ENCODE measurements at places on chromosomes 6 and 20. TPM values are rescaled to one million over a fixed set of nuclear protein-coding genes. Genes with fewer than 3 reads are reported as not detected.

The CAP2 gene
- total RNA-seq: not detected

The ZBTB46 gene
- 0.49 TPM for total RNA-seq

DNA sequence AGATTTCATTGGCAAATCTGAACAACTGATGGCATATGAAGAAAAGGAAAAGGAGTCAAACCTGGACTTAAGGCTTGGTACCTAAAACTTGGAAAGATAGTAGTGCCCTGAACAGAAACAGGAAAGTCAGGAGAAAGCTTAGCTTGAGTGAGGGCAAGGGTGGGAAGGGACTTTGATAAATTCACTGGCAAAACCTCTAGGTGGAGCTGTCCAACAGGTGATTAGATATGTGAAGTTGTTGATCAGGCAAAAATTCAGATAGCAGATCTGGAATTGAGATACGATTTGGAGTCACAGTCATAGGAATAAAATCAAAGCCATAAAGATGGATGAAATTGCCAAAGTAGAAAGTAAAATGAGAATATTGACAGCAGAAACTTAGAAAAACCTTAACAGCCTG lies 16.1 kb upstream of the ZNF292 start:
- H3K27me3 ChIP-seq: no peaks in the 10 kb centered on the region
- DNase-seq: peak; percentile 73
- peaks cover 4% of the 10 kb centered on the region for H3K4me1 ChIP-seq

- peaks cover 63% of the 10 kb centered on the region for H3K4me1 ChIP-seq
- no peak overlapping the region for H3K4me3 ChIP-seq
- no peak for DNase-seq
- H3K27ac ChIP-seq: no peak overlapping the region
- H3K36me3 ChIP-seq: peaks cover 9% of the 10 kb centered on the region
Observed at GRCh38 chr6:36959555-36960250, 5.2 kb downstream of the PI16 start.

The FOXS1 gene
- not detected for total RNA-seq

The ZSCAN23 gene
- 0.69 TPM for total RNA-seq

DNA sequence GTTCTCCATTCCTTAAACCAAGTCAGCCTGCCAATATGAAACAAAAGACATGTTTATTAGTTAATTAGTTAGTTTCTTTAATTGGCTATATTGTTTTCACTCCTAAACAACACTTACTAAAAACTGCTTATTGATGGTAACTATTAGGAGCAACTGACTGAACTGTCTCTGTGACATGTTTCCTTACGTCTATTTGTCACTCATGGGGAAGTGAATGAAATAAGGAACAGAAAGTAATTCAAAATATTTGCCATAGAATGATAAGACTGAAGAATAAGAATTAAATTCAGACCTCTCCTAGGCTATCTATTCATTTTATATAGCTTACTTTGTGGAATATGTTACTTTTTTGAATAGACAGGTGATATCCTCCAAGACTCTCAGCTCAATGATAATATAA lies 217.2 kb downstream of the LAMA2 start:
- no peak for DNase-seq
- no peak overlapping the region for H3K27ac ChIP-seq
- H3K4me1 ChIP-seq: no peaks in the 10 kb centered on the region
- no peaks in the 10 kb centered on the region for H3K36me3 ChIP-seq
- no peak overlapping the region for H3K4me3 ChIP-seq

- no peak overlapping the region for H3K4me3 ChIP-seq
- no peaks in the 10 kb centered on the region for H3K27me3 ChIP-seq
- no peaks in the 10 kb centered on the region for H3K4me1 ChIP-seq
- no peaks in the 10 kb centered on the region for H3K36me3 ChIP-seq
- no peak overlapping the region for H3K27ac ChIP-seq
- no peak for DNase-seq
Observed at GRCh38 chr6:83464381-83465140, 33.7 kb upstream of the ME1 start.

- H3K36me3 ChIP-seq: no peaks in the 10 kb centered on the region
- H3K27ac ChIP-seq: no peak overlapping the region
- no peaks in the 10 kb centered on the region for H3K27me3 ChIP-seq
Observed at GRCh38 chr6:43834528-43835155, 64.6 kb downstream of the VEGFA start.

The NTSR1 gene
- 0.37 TPM for total RNA-seq

- no peak overlapping the region for H3K27ac ChIP-seq
- no peak overlapping the region for H3K4me3 ChIP-seq
- DNase-seq: no peak
Observed at GRCh38 chr20:7691647-7692269, 248.5 kb downstream of the HAO1 start.

DNA sequence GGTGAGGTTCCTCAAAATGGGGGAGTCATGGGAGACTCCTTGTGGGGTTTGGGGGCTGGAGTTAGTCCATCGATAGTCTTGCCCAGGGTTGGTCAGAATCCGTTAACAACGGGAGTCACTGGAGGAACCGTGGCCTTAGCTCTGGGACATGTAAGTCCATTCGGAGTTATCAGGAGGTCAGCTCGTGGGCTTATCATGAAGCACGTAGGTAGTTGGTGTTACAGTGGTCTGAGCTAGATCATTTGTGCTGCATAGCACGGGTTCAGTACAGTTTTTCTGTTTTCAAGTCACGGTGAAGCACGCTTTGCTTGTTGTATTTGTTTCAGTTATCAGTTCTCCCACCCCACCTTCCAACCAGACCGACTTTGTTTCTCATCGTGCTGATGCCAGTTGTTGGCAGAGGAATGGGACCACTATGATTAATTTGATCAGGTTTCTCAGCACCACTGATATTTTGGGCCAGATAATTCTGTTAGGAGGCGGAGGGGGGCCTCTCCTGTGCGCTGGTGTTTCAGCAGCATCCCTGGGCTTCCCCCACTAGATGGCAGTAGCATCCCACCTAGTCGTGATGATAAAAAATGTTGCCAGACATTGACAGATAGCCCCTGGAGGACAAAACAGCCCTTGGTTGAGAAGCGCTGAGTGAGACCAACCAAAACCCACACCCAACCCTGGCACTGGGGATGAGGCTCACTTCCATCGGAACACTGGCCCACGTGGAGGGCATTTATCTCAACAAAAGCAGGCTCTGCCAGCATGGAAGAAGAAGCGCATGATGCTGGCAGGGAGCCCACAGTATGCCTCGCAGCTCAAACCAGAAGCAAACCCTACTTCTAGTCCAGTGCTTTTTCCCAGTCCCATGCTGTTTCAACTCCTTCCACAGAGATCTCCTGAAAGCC lies 2.2 kb upstream of the APMAP start:
- H3K27me3 ChIP-seq: no peaks in the 10 kb centered on the region
- no peak overlapping the region for H3K4me3 ChIP-seq
- peak; percentile 72 for DNase-seq
- no peak overlapping the region for H3K27ac ChIP-seq

GRCh38 chr6:80647156-80647555 lies 540.7 kb downstream of the BCKDHB start:
- no peak for DNase-seq
- no peaks in the 10 kb centered on the region for H3K36me3 ChIP-seq
- no peak overlapping the region for H3K27ac ChIP-seq
- H3K4me1 ChIP-seq: no peaks in the 10 kb centered on the region
- no peaks in the 10 kb centered on the region for H3K27me3 ChIP-seq

The OTOR gene
- total RNA-seq: not detected

- H3K27me3 ChIP-seq: no peaks in the 10 kb centered on the region
- no peak overlapping the region for H3K4me3 ChIP-seq
- peaks cover 35% of the 10 kb centered on the region for H3K36me3 ChIP-seq
- H3K4me1 ChIP-seq: peaks cover 3% of the 10 kb centered on the region
Observed at GRCh38 chr20:47620808-47621805, 119.4 kb downstream of the NCOA3 start.

The RAE1 gene
- total RNA-seq: 33.0 TPM

The BNIP5 gene
- total RNA-seq: not detected
